Pancreas (tissue), 10 donors: ENCODE measurements at places on chromosomes 4 and X. TPM values are rescaled to one million over a fixed set of nuclear protein-coding genes. Genes with fewer than 3 reads are reported as not detected.

The MAOA gene
- total RNA-seq: 43.4 TPM

The KLHL4 gene
- 0.20 TPM for total RNA-seq

The CLDN22 gene
- total RNA-seq: not detected

The C4orf50 gene
- total RNA-seq: 0.06 TPM

The EDA2R gene
- total RNA-seq: 0.70 TPM

The VCX3A gene
- total RNA-seq: not detected

The MAGEE1 gene
- total RNA-seq: 2.2 TPM

The CCDC158 gene
- 0.49 TPM for total RNA-seq

The PDLIM3 gene
- 7.0 TPM for total RNA-seq

The IL3RA gene
- 3.1 TPM for total RNA-seq

The NSDHL gene
- 6.2 TPM for total RNA-seq

The FGFR3 gene
- 68.5 TPM for total RNA-seq

The ALAS2 gene
- 0.32 TPM for total RNA-seq

DNA sequence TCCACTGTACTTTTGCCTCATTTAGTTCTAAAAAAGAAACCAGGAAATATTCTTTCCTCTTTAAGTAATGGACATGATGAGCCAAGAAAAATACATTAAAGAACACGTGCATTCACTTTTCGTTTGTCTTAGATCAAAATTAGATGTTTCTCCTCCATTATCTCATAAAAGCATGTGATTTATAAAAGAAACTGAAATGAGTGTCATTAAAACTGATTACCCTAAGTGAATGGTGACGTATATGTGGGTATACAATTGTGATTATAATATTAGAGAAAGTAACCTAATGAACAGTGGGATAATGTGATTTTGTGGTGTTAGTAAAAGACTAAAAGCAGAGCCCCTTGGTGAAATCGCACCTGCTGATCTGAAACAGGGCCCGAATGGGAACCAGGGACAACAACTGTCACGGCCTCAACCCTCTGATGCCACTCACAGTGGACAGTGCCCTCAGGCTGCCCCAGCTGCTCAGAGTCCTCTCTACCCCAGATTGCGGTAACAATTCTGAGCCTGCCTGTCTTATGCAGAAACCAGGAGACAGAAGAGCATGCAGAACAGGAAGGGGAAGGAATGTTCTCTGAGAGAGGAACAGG lies 25.7 kb upstream of the HS6ST2 start:
- no peak for DNase-seq
- H3K36me3 ChIP-seq: no peaks in the 10 kb centered on the region
- no peak overlapping the region for H3K4me3 ChIP-seq

DNA sequence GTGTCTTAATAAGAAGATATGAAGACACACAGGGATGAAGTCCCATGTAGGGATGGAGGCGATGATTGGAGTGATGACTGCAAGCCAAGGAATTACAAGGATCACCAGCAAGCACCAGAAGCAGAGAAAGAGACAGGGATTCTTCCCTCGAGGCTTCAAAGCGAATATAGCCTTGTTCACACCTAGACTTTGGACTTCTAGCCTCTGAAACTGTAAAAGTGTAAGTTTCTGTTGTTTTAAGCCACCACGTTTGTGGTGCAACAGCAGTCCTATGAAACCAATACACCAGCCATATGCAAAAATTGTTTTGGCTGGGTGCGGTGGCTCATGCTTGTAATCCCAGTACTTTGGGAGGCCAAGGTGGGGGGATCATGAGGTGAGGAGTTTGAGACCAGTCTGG lies 9.8 kb upstream of the PDS5A start:
- H3K4me3 ChIP-seq: no peak overlapping the region
- no peaks in the 10 kb centered on the region for H3K27me3 ChIP-seq
- DNase-seq: no peak
- no peaks in the 10 kb centered on the region for H3K36me3 ChIP-seq
- H3K4me1 ChIP-seq: peaks cover 4% of the 10 kb centered on the region

DNA sequence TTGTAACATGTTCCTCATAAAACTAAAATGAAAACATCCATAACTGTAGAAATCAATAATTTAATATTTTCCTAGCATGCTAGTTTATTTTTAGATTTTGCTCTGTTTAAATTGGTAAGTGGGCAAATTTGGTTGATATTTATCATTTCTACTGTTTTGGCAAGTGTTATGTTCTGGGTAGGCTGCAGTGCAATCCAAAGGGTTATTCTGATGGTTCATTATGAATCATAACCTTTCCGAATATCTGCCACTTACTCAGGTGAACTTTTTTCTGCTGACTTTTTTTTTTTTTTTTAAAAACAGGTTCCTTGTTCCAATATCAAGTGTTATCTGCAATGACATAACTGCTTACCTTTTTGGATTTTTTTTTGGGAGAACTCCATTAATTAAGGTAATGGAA lies 52.0 kb downstream of the CDS1 start:
- DNase-seq: no peak
- no peaks in the 10 kb centered on the region for H3K4me1 ChIP-seq
- no peak overlapping the region for H3K27ac ChIP-seq
- H3K36me3 ChIP-seq: no peaks in the 10 kb centered on the region
- no peaks in the 10 kb centered on the region for H3K27me3 ChIP-seq

- H3K27ac ChIP-seq: peak overlapping the region; percentile 1
- peaks cover 5% of the 10 kb centered on the region for H3K4me1 ChIP-seq
- no peak for DNase-seq
- no peaks in the 10 kb centered on the region for H3K27me3 ChIP-seq
Measured at GRCh38 chr4:87461281-87461700, 38.9 kb downstream of the NUDT9 start.

DNA sequence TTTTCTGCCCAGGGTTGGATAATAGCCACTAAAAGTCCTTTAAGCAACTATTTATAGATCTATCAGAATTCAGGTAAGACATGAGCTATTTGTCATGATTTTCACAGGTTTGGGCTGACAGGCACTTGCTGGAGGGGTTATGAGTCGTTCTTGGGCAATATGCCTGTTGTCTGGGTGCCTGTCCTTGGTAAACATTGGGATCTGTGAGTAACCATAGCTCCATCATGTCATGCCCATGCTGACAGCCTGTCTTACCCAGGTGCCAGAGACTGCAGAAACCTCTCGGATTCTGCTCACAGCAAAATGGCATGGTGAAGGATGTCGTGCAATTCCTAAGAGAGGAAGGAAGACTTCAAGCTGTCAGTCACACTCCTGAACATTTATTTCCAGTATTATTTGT lies 116.0 kb upstream of the PUDP start:
- no peaks in the 10 kb centered on the region for H3K27me3 ChIP-seq
- H3K4me3 ChIP-seq: no peak overlapping the region
- no peak overlapping the region for H3K27ac ChIP-seq

- no peaks in the 10 kb centered on the region for H3K4me1 ChIP-seq
- no peak overlapping the region for H3K4me3 ChIP-seq
- no peak overlapping the region for H3K27ac ChIP-seq
Measured at GRCh38 chr4:108796173-108796572, 33.3 kb upstream of the ETNPPL start.

- H3K4me3 ChIP-seq: no peak overlapping the region
- no peaks in the 10 kb centered on the region for H3K27me3 ChIP-seq
- H3K27ac ChIP-seq: no peak overlapping the region
- H3K4me1 ChIP-seq: peaks cover 26% of the 10 kb centered on the region
Measured at GRCh38 chr4:153481478-153481877, 15.3 kb downstream of the TMEM131L start.

- H3K4me3 ChIP-seq: no peak overlapping the region
- no peaks in the 10 kb centered on the region for H3K36me3 ChIP-seq
- H3K27ac ChIP-seq: no peak overlapping the region
- no peak for DNase-seq
Measured at GRCh38 chr4:128649575-128650205, 159.8 kb upstream of the JADE1 start.

DNA sequence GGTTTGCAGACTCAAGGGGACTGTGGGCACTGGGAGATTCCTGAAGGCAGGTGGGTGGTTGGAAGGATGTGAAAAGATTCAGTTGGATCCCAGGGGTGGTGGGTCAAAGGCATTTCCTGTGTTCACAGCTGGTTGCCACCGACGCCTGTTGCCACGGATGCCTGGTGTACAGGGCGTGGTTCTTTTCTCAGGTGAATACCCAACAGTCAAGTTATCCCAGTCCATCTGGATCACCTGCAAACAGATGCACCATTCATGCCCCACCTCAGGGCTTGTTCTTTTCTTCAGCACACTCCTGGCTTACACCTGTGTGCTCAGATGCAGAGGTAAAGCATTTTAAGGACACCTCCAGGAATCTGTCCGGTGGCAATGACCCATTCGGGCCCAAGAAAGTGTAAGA lies 55.8 kb upstream of the SHOX start:
- no peaks in the 10 kb centered on the region for H3K27me3 ChIP-seq
- H3K27ac ChIP-seq: no peak overlapping the region
- no peaks in the 10 kb centered on the region for H3K36me3 ChIP-seq
- no peaks in the 10 kb centered on the region for H3K4me1 ChIP-seq

GRCh38 chr4:128819082-128819742 lies 9.7 kb downstream of the JADE1 start:
- no peak overlapping the region for H3K27ac ChIP-seq
- no peak overlapping the region for H3K4me3 ChIP-seq
- DNase-seq: no peak
- no peaks in the 10 kb centered on the region for H3K36me3 ChIP-seq

- no peak overlapping the region for H3K4me3 ChIP-seq
- no peaks in the 10 kb centered on the region for H3K4me1 ChIP-seq
- no peak for DNase-seq
- H3K27ac ChIP-seq: no peak overlapping the region
Measured at GRCh38 chr4:138562544-138562991, 320.4 kb upstream of the SLC7A11 start.

- no peaks in the 10 kb centered on the region for H3K4me1 ChIP-seq
- DNase-seq: no peak
- H3K36me3 ChIP-seq: no peaks in the 10 kb centered on the region
- no peak overlapping the region for H3K4me3 ChIP-seq
- no peak overlapping the region for H3K27ac ChIP-seq
Measured at GRCh38 chr4:135492439-135492838, 1290.8 kb upstream of the PABPC4L start.

DNA sequence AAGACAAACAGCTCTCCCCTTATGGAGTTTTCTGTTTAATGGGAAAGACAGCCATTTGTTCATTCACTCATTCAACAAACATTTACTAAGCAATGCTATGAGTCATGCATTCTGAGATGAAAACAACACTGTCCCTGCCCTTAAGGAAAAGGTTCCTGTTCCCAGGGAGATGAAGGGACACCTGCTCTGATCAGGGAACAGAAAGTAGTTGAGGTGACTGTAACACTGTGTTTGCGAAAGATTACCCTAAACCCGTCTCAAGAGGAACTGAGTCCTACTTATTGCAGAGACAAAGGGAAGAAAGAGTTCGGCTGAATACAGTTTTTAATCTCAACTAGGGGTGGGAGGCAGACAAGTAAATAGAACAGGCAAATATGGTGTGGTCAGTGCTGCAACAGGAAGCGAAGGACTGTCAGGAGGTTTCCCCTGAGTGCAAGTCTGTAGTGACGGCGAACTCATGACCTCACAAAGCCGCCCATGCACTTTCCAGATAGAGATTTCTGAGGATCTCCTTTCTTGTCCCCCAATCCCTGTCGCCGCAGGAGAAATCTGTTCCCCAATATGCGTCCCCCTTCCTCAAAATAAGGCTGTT lies 712 bp downstream of the STX18 start:
- H3K36me3 ChIP-seq: no peaks in the 10 kb centered on the region
- no peaks in the 10 kb centered on the region for H3K27me3 ChIP-seq
- DNase-seq: peak; percentile 12
- H3K4me3 ChIP-seq: peak overlapping the region; percentile 84

GRCh38 chr4:181592221-181592745 lies 650.9 kb upstream of the TENM3 start:
- no peak for DNase-seq
- H3K4me3 ChIP-seq: no peak overlapping the region
- H3K4me1 ChIP-seq: no peaks in the 10 kb centered on the region
- H3K27me3 ChIP-seq: no peaks in the 10 kb centered on the region
- H3K36me3 ChIP-seq: no peaks in the 10 kb centered on the region

- H3K27me3 ChIP-seq: no peaks in the 10 kb centered on the region
- DNase-seq: peak; percentile 35
- no peaks in the 10 kb centered on the region for H3K4me1 ChIP-seq
- no peak overlapping the region for H3K4me3 ChIP-seq
- H3K27ac ChIP-seq: no peak overlapping the region
- H3K36me3 ChIP-seq: no peaks in the 10 kb centered on the region
Measured at GRCh38 chr4:168923526-168924194, 86.4 kb downstream of the CBR4 start.

DNA sequence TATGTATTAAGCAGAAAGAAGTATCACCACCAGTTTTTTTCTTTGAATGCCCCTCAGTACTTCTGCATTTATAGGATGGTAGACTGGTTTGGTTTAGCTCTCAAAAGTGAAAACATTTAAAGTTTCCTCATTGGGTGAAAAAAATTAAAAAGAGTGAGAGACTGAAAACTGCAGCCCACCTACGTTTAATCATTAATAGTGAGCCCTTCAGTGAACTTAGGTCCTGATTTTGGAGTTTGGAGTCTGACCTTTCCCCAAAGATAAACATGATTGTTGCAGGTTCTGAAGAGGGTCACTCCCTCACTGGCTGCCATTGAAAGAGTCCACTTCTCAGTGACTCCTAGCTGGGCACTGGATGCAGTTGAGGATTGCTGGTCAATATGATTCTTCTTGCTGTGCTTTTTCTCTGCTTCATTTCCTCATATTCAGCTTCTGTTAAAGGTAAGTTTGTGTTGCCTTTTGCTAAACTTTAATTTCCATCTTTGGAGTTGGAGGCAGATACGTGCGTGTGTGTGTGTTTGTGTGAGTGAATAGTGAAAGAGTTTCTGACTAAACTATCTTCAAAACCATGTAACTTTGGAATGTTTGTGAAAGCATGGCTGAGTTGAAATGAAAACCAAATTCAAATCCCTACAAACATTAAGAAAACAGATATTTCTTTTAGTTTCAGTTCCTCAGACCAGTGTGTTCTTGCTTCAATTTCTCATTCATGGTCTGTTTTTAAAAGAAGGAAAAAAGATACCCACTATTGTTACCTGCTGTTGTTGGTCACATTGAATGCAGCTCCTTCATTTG lies at the start of gene MTTP:
Gene MTTP, plus strand, starts transcription at position 295 of the 795 bp plus-strand sequence. Its CDS starts 86 bp downstream, at position 381.
- H3K4me3 ChIP-seq: no peak within 1 kb of the TSS
- DNase-seq: no peak
- peaks cover 5% of the 10 kb centered on the region for H3K27me3 ChIP-seq
- no peak within 1 kb of the TSS for H3K27ac ChIP-seq

DNA sequence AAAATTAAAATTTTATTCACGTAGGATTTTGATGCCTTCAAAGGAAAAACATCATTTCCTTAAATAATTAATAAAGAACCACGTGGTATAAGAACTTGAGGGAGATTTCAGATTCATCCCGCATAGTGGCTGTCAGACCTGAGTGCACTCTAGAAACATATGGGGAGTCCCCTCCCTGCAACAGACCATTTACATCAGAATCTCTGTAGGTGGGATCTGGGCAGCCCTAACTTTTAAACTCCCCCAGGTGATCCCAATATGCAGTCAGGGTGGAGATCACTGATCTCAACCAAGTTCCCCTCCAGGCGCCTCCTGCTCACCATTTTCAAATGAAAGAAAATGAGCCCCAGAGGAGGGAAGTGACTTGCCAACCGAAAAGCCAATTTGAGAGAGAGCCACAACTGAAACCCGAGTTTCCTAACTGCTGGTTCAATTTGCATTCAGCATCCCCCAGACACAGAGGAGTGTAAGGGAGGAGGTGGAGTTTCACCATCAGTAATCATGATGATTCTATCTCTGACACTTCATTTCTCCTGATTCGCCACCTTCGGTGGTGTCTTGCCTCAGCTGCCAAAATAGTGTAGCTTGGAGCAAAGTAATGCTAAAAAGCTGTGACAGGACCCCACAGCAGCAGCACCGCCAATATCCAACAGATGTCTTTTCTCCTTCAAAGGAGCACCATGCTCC lies 11.4 kb downstream of the RNF150 start:
- DNase-seq: no peak
- H3K36me3 ChIP-seq: no peaks in the 10 kb centered on the region
- H3K4me1 ChIP-seq: no peaks in the 10 kb centered on the region
- no peaks in the 10 kb centered on the region for H3K27me3 ChIP-seq

GRCh38 chrX:13000301-13000811 lies 25.4 kb downstream of the TMSB4X start:
- peaks cover 44% of the 10 kb centered on the region for H3K4me1 ChIP-seq
- no peaks in the 10 kb centered on the region for H3K36me3 ChIP-seq
- H3K4me3 ChIP-seq: no peak overlapping the region
- no peak for DNase-seq
